ENCODE measurements at places on chromosomes 5 and 9.

DNA sequence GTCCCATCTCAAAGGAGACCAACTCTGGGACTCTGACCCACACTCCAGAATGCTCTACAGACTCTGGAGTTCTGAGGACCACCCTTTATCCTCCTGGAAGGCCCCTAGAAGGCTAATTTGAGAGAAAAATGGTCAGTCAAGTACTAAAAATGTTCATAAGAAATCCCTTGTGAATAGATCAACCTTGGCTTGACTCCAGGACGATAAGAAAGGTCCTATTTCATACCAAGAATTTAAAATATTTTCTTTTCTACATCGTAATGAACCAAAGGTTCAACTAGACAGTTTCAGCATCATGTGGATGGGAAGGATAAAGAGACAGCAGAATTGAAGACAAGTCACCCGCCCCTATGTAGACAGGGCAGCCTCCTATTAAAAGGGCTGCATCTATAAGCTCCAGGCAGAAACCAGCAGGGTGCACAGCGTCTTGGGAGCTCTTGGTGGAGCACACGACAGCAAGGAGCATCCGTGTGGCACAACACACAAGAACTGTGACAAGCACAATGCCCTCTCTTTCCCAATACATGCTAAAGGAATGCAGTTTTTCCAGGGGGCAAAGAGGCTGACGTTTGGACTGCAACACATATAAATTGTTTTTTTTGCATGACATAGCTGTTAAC is 38.3 kb downstream of the RASEF start:
- no peak for DNase-seq

DNA sequence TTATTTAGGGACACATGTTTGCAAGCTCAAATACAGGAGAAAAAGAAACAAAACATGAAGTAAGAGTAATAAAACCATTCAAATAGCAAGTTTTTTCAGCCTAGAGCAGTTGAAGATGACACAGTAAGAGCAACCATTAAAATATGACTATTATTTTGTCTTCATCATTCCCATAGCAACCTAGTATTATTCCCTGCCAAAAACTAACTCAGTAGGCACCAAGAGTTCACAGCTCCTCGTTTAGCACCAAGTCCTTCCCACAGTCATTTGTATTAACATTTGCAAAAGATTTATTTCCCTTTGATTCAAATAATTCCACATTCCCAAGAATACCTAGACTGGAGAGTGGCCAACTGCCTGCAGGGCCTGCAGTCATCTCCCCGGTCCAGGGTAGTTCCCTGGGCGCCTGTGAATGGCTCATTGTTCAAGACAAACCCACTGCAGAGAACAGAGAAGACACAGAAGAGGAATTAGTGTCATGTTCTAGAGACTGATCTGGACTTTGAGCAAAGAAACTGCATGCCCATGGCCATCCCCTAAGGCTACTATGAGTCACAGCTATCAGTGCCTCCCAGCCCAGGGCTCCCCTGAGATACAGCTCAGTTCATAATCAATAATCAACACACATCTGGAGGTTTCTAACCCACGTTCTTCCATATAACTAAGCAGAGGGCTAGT is 139.1 kb upstream of the MAP3K1 start:
- DNase-seq = no peak

GRCh38 chr9:127088724-127089615 is 33.5 kb downstream of the ANGPTL2 start:
- DNase-seq = no peak

DNA sequence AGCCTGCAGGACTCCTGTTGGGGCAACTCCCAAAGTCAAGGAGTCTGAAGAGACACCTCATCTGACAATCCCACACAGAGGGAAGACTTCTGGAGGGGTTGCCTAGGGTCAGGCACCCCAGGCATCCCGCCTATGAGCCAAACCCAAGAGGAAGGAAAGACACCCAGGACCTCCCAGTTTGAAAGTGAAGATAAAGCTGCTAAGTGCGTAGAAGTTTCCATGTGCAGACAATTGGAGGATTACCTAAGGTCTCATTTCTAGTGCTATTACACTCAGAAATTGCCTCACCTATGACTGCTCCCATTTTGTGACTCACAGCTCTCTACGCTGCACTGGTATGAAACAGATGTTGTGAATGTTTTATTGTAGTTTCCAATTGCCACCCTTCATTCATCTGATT is 322.9 kb downstream of the SLIT3 start:
- no peak for DNase-seq

- DNase-seq = no peak
Observed at GRCh38 chr9:76893395-76893932, 12.4 kb downstream of the PRUNE2 start.

GRCh38 chr9:134984372-134985265 is 66.9 kb upstream of the FCN1 start:
- DNase-seq = no peak

- no peak for DNase-seq
Observed at GRCh38 chr5:172104021-172104420, 84.0 kb downstream of the STK10 start.

- no peak for DNase-seq
Observed at GRCh38 chr9:128901379-128901778, 19.4 kb upstream of the PHYHD1 start.

GRCh38 chr5:54996466-54996865 is 11.1 kb upstream of the ESM1 start:
- no peak for DNase-seq

GRCh38 chr5:157241483-157241882 is 24.4 kb upstream of the CYFIP2 start:
- no peak for DNase-seq

GRCh38 chr5:157290156-157290980 is 24.4 kb downstream of the CYFIP2 start:
- DNase-seq = no peak

DNA sequence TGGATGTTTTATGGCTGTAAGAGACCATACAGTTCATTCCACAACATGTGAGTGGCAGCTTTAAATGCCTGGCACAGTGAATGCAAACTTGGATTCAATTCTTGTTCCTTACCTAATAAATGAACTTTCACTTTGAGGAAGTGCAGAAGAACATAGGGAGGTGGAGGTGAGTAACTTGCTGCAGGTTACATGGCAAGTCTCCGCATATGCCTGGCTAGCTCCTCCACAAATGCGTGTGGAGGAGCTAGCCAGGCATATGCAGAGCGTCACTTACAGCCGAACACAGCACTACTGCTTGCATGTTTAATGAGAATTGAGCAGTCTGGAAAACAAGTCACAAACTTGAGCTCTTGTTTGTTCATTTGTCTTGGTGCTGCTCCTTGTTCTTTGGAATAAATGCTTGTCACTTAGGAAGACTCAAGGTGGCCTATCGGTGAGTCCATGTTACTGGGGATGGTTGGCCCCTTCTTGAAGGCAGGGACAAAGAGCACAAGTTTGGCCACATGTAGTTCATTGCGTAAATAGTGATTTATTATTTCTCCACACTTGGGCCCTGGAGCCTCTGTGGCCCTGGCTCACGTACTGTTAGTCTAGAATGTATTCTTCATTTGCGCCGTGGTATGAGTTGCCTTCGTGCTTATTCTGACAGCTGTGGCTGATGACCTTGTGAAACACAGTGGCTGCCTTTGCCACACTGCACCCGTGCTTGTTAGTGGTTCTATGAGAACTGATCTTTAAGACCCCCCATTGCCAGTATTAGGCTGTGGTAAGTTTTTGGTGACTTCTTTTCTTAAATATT is 3.1 kb downstream of the ISOC1 start:
- DNase-seq = no peak

DNA sequence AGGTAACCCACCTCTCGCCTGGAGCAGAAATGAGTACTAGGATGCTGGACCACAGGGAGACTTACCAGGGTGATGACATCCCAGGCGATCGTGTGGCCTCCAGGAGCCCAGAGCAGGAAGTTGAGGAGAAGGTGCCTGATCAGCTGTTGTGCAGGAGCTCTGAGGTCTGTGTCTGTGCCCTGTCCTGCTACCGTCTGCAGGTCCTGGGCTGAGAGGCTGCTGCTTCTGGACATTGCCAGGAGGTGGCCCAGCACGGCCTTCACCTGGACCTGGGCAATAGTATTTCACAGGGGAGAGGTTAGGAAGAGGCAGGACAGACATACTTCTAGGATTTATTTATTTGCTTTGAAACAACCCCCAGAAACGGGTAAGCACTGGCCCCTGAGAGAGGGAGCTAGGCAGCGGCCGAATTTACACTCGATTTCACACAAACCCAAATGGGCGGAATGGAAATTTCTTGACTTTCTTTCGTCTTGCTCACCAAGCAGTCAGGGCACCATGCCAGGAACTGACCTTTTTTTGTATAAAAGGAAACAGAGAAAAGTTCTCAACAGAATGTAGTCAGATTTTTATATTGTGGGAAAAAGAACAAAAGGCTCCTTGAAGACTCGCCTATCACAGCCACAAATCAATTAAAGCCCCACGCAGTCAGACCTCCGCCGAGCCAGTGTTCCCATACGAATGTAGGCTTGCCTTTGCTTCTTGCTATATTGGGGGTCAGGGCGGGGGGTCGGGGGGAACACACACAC is 210.3 kb downstream of the FANCC start:
- no peak for DNase-seq

DNA sequence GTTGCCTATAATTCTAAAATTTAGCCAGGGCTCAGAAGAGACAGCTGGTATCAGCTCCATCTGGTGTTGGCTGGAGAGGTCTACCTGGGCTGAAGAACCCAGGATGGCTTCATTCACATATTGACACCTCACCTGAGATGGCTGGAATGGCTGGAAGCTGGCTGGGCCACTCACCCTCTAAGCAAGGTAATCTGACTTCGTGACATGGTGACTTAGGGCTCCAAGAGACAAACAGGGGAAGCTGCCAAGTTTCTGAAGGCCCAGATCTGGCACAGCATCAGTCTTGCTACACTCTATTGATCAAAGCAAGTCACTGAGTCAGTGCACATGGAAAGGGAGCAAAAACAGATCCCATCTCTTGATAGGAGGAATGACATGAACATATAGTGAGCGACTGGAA is 102.3 kb downstream of the EPB41L4A start:
- no peak for DNase-seq

- no peak for DNase-seq
Observed at GRCh38 chr5:157570531-157571200, 4.9 kb downstream of the ADAM19 start.

GRCh38 chr5:168935183-168935582 is 356.0 kb upstream of the PANK3 start:
- no peak for DNase-seq

GRCh38 chr5:93585041-93585766 is 2.2 kb downstream of the NR2F1 start:
- no peak for DNase-seq

DNA sequence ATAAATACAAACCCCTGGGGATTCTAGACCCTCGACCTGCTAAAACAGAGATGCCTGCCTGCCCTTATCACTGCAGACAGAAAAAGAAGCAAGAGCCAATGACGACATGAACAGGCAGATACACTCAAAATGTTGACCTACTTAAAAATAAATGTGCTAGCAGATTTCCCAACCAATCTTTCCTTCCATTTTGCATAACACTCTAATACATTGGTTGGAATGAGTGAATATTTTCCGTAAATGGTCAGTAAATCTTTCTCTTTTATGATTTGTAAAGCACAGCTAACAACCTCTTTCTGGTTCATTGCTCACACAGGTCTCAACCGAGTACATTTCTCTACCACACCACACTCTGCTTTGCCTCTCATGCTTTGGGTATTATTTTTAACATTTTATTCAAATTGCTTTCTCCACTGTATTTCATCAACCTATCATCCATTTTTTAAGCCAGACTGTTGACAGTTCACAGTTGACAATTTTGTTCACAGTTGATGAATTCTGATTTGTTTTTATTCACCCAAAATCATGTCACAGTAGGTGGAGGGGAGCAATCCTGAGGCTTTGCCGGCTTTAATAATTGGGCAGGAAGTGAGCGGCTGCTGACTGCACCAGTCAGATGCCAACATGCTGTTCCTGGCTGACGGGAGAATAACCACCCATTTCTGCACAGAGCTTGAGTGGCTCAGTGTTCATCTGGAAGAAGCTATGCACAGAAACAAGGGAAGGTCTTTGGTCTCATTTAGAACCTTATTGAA is 426.6 kb downstream of the SPOCK1 start:
- DNase-seq = no peak

GRCh38 chr5:158840193-158840592 is 259.5 kb downstream of the EBF1 start:
- DNase-seq = no peak

DNA sequence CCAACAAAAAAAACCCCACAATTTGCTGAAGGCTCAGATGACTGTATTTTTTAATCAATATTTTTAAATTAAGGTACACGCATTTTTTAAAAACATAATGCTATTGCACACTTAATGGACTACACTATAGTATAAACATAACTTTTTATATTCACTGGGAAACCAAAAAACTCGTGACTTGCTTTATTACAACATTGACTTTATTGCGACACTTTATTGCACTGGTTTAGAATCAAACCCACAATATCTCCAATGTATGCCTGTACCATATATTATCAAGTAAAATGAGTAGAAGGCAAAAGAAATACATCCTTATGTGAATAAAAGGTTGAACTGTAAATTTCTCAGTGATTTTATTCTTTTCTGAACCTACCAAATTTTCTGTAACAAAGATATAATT is 53.7 kb downstream of the RICTOR start:
- no peak for DNase-seq

- no peak for DNase-seq
Observed at GRCh38 chr5:39461007-39461682, 36.4 kb upstream of the DAB2 start.

DNA sequence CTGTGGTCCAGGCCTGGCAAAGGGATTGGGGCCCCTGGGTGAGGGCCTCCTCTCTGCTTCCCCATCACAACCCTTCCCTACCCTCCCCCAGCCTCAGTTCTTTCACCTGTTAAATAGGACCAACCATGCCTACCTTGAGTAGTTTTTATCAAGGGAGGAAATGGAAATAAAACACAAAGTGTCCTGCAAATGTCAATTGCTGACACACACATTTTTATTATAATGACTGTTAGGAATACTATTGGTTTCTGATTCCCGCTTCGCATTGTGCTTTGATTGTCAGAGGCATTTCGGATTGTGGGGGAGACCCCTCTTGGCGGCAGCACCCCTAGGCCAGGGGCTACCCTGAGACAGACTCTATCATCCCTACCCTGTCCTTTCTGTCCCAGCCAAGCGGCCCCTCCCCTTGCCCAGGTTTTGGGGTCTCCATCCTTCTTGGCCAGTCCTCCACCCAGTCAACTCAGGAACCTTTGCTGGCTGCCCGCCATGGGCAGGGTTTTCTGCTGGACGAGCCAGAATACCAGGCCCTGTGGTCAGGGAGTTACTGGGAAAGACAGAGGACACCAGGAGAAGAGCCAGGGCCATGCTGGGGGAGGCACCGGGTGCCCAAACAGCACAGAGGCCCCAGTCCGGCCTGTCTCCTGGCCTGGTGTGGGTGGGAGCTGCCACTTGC is 18.4 kb upstream of the TTLL11 start:
- DNase-seq = no peak

DNA sequence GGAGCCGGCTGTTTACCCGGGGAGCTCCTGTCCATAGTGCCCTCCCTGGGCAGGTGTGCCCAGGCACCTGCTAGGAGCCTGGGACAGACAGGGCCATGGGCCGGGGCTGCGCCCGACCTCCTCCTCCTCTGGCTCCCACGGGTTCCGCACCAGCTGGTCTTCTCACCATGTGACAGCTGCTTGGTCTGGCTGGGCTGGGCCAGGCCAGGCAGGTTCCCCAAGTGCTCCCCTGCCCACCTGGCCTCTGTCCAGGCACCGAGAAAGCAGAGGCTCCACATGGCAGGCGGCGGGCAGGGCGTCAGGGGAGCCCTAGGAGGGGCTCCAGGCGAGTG is 60.0 kb downstream of the OLFM1 start:
- no peak for DNase-seq
